ENCODE measurements at places on chromosomes 5 and 9.

DNA sequence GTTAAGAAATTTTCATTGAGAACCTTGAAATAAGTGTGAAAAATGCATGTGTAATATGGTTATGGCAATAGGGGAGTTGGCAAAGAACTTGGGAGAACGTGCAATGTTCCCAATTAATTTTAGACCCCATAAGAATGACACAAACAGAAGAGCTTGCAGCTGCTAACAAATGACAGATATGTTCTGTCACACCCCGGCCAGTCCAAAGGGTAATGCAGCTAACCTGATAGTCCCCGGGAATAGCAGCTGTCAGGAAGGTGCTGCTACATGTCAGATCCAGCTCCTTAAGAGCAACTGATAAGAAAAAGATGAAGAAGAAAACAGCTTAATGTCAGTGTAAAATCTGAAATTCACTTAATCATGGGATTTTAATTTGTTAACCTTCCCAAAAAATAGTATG is 30.4 kb downstream of the SEMA5A start:
- DNase-seq, result no peak

- DNase-seq, result no peak
Measured at GRCh38 chr5:59732806-59733205, 160.7 kb downstream of the PDE4D start.

GRCh38 chr5:82922086-82922734 is 155.0 kb downstream of the TMEM167A start:
- no peak for DNase-seq

GRCh38 chr9:3237121-3237520 is 288.7 kb downstream of the RFX3 start:
- DNase-seq, result no peak

DNA sequence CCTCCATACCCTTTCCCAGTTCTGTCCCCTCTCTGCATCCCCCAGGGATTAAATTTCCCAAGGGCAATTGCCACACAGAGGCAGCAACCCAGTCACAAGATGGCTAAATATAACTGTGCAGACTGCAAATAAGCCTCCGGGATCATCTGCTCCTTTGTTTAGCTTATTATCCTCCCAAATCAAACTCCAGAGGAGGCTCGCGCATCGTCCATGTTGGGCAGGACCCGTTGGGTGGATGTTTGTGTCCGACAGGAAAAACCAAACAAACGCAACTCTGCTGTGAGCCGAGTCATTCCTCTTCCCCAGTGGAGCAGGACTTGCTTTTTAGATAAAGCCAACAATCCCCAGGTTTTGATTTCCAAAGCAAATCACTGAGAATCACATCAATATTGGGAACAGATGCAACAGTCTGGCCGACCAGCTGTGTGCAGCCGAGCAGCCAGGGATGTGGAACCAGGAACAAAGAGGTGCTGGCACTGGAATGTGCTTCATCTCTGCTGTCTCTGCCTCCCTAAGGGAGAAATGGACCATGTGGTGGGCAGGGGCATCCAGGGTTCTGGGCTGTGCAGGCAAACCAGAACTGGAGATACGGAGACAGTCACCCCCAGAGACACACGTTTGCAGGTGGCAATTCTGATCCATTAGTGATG is 89.8 kb downstream of the PTTG1 start:
- DNase-seq, result no peak

DNA sequence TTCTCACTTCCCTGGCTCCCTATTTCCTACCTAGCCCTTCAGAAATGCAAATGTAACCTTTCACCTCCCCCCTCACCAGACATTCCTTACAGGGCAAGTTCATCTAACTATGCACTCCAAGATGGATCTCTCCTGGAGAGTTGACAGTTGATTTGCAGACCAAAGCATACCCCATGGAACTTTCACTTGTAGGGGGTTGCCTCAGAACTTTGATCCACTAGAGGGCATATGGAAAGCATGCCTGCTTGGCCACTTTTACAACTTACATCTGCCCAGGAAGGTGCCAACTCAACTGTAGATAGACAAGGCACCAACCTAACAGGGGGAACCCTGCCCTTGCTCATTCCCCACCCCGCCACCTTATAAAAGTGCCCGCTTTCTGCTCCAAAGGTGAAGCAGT is 187.8 kb downstream of the NXNL2 start:
- DNase-seq, result no peak

DNA sequence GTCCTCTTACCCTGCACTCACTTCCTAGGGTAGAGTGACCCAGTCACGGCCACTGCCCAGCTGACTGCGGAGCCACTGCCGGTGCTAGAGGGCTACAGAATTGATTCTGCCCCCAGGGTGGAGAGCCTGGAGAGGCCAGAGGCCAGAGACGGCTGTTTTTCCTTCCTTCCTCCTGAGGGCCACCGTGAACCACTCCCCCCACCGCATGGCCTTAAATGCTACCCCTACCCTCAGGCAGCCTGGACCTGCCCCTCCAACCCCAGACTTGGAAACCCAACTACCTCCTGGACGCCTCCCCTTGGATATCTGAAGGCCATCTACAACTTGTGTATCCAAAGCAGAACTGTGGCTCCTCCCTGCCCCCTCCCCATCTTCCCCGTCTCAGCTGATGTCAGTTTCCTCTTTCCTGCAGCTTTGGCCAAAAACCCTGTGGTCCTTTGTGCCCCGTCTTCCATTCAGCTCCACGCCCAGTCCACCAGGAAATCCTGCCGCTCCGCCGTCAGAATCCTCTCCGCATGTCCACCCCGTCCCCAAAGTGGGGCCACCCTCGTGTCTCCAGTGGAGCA is 16.3 kb downstream of the SH2D3C start:
- no peak for DNase-seq

DNA sequence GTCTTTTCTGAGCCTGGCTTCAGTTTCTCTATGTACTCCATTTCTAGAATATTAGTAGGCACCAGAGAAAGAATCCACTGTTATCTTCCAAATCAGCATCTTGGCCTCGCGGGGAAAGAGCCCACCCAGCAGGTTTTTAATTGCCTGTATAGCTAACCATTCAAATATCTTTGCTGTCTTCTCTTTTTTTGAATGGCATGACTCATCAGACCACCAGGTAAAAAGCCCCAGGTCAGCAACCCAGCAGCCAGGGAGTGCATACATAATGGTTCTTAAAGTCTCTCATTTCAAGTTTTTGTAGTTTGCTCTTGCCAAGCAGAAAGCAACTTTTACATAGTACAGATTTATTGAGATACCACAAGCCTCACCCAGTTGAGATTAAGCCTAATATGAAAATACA is 50.7 kb downstream of the TMEM167A start:
- no peak for DNase-seq

DNA sequence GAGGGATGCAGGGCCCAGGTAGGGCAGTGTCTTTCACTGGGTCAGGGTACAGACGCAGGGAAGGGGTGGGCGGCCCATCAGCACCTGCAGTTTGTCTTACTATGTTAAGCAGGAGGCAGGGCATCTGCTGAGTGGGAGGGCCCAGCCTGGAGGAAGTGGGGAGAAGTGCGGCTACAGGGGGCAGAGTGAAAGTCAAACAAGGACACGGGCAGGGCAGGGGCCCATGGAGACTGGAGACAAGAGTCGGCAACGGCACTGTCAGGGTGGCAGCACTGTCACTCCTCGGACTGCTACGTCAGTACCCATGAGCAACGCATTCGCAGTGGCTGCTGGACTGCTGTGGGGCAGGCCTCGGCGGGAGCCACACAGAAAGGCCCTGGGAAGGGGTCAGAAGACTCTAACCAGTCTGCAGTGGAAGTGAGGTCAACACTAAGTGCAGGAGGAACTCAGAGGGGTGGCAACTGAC is 19.7 kb downstream of the CAMSAP1 start:
- DNase-seq, result no peak

GRCh38 chr5:126816649-126817048 is 39.7 kb downstream of the LMNB1 start:
- DNase-seq, result no peak

DNA sequence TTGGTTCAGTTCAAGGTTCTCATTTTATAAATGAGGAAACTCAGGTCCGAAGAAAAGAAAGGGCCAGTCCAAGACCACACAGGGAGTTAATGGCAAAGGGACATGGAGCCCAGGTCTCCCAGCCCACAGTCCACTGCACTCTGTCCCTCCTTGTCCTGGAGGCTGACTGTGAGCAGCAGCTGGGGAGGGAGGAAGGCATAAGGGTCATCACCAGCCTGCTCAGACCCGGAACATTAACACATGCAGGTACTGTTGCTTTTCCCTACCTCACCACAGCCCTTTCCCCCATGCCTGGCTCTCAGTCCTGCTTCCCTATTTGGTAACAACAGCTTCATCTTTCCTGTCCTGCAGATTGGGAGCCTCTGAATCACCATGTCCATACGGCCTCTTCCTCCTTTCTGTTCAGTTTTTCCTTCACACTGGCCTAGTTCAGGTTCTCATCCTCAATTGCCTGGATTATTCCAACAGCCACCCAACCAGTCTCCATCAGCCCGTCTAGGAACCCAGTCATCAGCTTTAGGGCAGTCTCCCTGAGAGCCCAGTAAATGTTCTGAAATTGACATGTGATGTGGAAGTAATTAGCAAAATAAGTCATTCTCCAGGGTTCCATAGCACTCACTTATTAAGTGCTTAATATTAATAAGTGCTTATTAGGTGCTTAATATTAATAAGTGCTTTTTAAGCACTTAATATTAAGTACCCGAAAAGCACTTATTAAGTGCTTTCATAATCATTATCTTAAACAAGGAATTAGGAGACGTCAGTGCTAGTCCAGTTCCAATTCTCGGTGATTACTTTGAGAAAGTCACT is 4.3 kb downstream of the GPX3 start:
- DNase-seq, result no peak

DNA sequence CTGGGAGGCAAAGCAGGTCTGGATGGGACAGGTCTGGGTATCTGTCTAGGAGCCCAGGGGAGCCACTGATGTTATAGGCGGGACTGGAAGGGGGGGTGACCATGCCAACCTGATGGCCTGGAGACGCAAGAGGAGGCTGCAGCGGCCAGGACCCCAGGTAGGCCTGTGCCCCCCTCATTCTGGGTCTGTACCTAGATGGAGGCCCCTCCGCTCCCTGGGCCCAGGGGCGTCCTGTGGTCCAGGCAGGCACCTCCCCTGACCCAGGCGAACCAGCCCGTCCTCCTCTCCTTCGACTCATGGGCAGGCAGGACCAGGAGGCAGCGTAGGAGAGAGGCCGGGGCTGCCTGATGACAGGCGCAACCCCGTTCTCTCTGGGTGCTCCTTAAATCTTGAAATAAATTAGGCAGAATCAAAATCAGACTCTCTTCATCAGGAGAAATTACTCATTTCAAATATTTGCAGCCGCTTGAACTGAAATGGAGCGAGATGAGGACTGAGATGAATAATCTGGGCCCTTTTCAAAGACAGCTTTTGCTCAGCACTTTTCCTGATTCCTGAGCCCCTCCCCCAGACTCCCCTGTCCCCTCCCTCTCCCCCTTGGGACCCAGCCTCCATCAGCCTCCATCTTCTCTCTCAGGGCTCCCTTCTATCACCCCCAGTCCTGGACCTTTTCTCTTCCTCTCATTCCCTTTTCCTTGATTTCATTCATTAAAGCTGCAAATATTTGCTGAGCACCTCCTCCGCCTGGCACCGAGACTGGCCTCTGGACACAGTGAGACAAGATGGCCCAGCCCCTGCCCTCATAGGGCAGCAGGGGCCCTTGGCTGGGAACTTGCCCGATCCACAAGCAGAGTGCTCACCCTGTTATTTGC is 46.8 kb upstream of the IER5L start:
- DNase-seq, result no peak

GRCh38 chr5:120874081-120874862 is 410.2 kb downstream of the PRR16 start:
- DNase-seq, result no peak

DNA sequence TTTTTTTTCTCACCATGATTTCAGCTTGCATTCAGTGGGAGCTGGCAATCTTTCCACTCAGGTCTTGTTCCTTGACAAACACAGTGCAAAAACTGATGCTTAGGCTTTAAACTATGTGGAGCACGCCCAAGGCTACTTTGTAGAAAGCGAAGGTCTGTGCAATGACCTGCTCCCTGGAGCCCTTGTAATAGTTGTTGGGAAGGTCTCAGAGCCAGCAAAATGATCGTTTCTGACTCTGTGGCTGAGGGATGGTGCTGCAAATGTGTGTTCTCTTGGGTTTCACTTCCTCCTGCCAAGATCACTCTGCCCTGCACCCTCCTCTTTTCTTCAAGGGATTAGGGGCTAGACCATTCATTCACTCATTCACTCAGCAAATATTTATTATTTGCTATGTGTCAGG is 249.7 kb upstream of the MAP3K1 start:
- no peak for DNase-seq

DNA sequence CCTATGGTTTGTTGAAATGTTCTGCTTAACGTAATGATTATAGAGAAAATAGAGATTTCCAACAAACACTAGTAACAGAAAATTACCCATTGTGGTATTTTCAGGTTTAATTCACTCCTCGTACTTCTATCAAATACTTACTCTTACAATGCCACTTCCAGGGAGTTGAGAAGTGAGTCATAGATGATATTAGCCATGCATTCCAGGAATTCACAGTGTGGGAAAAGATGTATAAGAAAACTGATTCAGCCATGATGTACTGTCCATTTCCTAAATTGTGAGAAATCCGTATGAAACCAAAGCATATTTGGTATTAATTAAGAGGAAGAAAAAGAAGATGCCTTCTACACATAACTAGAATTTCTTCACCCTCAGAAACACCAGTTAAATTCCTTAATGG is 1854.6 kb upstream of the WWC1 start:
- DNase-seq, result no peak

DNA sequence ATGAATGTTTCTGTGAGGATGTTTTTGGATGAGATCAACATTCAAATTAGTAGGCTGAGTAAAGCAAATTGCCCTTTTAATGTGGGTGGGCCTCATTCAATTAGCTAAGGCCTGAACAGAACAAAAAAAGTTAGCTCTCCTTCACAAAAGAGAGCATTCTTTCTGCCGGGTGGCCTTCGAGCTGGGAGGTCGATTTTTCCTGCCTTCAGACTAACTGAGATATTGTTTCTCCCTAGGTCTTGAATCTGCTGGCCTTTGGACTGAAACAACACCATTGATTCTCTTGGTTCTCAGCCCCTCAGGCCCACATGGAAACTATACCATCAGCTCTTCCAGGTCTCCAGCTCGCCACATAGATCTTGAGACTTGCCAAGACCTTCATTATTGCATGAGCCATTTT is 29.1 kb upstream of the FREM1 start:
- no peak for DNase-seq

GRCh38 chr9:37944266-37944650 is 40.3 kb upstream of the SLC25A51 start:
- DNase-seq, result no peak

- no peak for DNase-seq
Measured at GRCh38 chr5:90093751-90094485, 315.6 kb downstream of the CETN3 start.

Data from SW 1271 (cell line).